Dorsolateral prefrontal cortex (tissue), 122 donors: ENCODE measurements at places on chromosomes 11 and 22.
A peak's percentile ranks its signal among the peaks of the same experiment; 100 is the strongest.

DNA sequence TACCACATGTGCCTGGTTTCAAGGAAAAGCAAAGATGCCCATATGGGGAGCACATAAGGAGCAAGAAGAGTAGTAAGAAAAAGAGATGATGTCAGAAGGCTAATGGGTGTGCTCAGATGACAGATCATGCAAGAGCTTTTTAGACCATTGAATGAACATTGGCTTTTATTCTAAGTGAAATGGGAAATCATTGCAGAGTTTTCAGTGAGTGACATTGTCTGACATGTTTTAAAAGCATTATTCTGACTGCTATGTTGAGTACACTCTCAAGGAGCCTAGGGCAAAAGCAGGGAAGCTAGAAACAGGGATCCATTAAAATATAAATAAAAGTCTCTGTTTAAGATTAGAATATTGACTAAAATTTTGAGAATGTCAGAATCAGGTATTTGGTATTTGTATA lies 133.6 kb downstream of the METTL15 start:
- DNase-seq: no peak

- no peak for DNase-seq
These were observed 44.8 kb downstream of the SPECC1L start for GRCh38 chr22:24315367-24315966.

- no peak for DNase-seq
These were observed 286.4 kb downstream of the DYNC2H1 start for GRCh38 chr11:103395612-103396011.

- DNase-seq: peak; percentile 88
These were observed 63.2 kb upstream of the RRAS2 start for GRCh38 chr11:14422052-14422813.

- no peak for DNase-seq
These were observed 11.1 kb upstream of the RFPL1 start for GRCh38 chr22:29427176-29427760.

- no peak for DNase-seq
These were observed 42.6 kb upstream of the APOA1 start for GRCh38 chr11:116879800-116880625.

- no peak for DNase-seq
These were observed 83.6 kb downstream of the PIWIL4 start for GRCh38 chr11:94650756-94651155.

GRCh38 chr22:45053571-45053970 lies 43.8 kb upstream of the PHF21B start:
- DNase-seq: no peak

DNA sequence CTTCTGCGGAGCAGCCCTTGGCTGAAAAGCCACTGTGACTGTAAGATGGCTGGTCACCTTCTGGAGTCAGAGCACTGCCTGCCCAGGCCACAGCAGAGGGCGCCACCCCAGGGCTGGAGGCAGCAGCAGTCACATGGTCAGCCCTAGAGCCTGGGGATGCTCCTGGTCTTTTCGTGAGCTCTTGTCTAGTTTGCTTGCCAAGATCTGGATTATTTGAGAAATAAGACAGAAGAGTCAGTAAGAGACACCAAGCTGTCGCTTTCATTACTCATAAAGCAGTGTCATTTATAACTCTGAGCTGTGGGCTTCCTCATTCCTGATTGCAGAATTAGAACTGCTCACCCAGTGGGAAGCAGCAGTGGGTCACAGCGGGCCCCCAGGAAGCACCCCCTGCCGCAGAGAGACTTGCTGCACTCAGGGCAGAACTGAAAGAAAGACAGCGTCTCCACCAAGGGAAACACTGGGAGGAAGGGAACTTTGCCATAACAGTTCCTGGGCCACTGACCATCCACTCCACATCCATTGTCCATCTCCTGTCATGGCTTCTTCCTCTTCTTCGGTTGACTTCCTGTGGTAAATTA lies 56.7 kb downstream of the PPP6R2 start:
- peak; percentile 66 for DNase-seq

DNA sequence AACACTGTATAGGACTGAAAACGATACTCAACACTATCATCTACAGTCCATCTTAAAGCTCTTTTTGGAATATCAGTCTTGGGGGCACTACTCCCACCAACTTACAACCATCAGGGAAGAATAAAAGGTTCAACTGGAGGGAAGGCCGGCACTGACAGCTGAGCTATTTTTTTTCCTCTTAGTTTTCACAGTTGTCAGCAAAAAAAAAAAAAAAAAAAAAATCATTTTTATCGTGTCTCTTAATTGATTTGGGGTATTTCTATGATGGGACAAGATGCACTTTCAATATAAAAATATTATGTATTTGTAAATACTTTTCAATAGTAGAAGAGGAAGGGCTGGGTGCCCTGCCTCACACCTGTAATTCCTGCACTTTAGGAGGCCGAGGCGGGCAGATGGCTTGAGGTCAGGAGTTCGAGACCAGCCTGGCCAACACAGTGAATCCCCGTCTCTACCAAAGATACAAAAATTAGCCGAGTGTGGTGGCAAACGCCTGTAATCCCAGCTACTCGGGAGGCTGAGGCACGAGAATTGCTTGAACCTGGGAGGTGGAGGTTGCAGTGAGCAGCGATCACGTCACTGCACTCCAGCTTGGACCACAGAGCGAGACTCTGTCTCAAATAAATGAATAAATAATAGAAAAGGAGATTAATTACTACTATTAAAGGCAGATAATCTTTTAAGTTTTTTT lies 1.5 kb downstream of the KIF18A start:
- DNase-seq: no peak

DNA sequence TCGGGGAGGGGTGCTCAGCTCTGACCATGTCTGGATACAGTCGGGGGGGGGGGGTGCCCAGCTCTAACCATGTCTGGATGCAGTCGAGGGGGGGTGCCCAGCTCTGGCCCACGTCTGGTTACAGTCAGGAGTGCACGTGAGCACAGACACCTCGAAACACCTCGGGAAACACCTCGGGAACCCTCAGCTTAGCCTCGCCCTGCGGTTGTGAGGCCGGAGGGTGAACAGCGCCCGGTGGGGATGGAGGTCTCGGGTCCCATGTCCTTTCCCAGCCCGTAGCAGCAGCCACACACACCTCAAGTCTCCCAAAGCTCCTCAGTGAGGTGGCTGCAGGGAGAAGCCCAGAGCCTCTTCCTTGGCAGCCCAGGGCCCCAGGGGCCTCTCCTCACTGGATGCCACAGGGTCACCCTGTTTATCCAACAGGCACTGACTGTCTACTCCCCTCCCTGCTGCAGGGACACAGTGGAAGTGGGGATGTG lies 2.1 kb downstream of the SIGIRR start:
- DNase-seq: no peak

DNA sequence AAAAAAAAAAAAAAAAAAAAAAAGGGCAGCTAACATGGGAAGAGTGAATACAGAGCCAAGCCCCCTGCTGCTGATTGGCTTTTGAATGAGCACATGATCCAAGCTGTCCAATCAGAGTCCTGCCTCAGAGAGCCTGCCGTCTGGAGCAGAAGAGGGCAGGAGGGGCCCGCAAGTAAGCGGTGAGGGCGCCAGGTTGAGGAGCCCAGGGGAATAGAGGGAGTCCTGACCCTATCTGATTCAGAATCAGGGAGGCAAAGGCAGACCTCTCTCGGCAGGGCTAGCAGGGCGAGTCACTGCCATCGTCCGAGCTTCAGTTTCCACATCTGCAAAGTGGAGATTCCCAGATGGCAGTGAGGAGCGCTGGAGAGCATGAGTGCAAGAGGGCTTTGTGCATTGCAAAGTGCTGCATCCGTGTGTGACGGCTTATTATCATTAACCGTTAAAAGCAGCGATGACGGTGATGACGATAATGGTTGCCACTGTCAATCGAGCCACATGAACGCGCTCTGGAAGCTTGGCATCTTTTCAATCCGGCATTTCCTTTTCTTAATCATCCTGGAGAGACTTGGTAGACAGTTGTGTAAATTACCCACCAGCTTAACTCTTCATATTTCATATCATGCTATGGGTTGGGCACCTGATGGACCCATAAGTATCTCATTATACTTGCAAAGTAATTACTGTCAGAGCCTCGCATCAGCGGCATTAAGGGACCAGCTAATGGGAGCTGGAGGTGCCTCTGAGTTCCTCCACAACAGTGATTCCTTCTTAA lies 68.6 kb upstream of the ATXN10 start:
- no peak for DNase-seq

- DNase-seq: no peak
These were observed 1080.2 kb downstream of the OPCML start for GRCh38 chr11:132451942-132452601.

- DNase-seq: no peak
These were observed 123.3 kb downstream of the APIP start for GRCh38 chr11:34792814-34793258.

- DNase-seq: no peak
These were observed 184.9 kb downstream of the SNX19 start for GRCh38 chr11:130731401-130731800.

- DNase-seq: no peak
These were observed 115.7 kb downstream of the ABTB2 start for GRCh38 chr11:34242037-34242625.

- no peak for DNase-seq
These were observed 15.1 kb downstream of the MCAT start for GRCh38 chr22:43128116-43128515.

DNA sequence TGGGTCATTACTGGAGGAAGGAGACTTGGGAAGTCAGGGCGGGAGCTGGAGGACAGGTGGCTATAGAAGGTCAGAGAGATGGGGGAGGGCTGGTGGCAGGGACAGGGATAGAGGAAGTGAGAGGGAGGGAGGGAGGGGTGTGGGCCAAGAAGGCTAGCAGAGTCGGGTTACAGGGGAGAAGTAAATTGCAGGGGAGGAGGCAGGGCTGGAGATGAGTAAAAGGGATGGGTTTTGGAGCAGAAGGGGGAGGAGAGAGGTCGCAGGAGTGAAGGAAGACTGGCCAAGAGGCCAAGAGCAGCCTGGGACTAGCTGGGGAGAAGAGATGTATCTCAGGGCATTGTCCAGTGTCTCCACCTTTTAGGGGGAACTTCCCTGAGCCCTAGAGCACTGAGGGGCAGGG lies 33.0 kb downstream of the LRRC10B start:
- no peak for DNase-seq

DNA sequence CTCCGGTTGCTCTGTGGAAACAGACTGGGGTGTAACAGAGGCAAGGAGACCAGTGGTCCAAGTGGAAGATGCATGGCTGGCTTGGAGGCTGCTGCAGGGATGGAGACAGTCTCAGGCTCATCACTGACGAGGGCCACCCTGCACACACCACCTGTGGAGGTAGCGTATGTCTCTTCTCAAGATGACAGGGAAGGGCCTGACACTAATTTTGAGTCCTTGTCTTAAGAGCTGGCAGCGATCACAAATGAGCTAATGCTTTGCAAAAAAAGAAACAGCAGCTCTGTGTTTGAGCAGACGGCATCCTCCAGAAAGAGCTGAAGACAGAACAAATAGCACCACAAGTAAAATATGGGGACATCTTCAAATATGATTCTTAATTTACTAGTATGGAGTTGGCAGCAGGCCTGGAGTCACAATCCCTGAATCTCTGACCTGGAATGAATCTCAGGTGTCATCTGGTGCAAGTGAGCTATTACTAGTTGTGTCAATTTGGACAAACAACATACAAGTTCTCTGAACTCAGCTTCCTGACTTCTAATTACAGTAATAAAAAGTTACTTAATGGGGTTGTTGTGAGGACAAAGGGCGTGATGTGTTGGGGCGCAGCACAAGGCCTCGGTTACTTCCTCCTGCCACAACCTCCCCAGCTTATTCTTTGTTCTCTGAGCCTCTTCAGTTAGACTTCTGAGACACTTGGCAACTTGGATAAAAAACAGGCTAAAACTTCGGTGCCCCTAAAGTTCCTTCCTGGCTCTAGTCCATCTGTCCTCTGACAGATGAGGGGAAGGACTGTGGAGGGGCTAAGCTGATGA lies 95.2 kb upstream of the BID start:
- no peak for DNase-seq

- no peak for DNase-seq
These were observed 38.7 kb upstream of the TSKU start for GRCh38 chr11:76744186-76745043.

GRCh38 chr22:41683616-41684015 lies 5.1 kb downstream of the SNU13 start:
- DNase-seq: no peak

DNA sequence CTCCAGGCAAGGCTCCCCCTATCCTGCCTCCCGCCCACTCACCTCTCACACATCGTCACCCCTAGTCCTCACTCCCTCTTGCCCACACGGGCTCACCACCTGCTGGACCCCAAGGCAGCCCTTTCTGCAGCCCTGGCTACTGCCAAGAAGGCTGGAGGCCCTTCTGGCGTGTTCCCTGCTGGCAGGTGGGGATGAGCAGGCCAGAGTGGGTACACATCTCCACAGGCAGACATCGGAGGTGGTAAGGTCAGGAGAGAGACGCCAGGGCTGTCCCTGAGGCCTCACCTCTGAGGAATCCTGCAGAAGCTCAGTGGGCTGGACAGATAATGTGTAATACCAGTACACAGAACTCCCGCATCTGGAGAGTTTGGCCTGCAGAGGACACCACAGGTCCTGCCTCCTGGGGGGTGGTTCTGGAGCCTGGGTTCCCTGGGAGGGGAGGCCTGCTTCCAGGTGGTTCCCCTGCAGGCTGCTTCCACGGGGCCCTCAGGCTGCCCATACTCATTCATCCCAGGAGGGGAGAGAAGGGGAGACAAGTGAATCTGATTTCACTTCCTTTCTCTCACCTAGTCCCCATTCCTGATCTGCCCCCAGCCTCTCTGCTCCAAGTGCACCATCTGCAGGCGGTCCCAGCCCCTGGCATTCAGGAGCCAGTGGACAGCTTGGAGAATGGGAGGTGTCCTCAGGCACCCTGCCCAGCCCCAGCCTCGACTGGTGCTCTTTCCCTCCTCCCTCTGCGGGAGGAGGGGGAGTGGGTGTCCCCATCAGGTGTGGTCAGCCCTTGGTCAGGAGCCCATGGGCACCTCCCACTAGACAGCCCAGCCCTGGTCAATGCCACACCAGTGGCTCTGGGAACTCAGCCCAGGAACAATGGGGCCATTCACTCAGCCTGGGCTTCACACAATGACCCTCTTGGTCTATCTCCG lies 6.1 kb upstream of the CHST1 start:
- peak; percentile 92 for DNase-seq

DNA sequence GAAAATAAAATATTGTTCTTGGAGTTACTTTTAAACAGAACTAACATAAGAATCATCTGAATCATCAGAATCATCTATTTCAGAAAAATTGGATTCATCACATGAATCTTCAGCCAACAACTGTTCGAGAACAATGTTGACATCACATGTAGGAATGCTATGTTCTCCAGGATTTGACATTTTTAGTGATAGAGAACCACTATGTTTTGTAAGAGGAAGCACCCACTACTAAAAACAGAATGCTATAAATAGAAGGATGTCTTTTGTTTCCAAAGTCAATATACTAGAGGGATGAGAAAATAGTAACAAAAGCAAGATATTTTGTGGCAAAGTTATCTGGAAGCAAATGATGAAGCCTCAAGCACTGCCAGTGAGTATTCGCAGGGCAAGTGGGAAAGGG lies 263.4 kb upstream of the DDI1 start:
- DNase-seq: no peak

GRCh38 chr22:16601437-16602223 lies 9.0 kb upstream of the CCT8L2 start:
- no peak for DNase-seq

GRCh38 chr11:12474871-12475270 lies 97.5 kb downstream of the PARVA start:
- DNase-seq: no peak

GRCh38 chr11:58787903-58788302 lies 56.2 kb upstream of the GLYAT start:
- no peak for DNase-seq
